ENCODE measurements at places on chromosomes 16 and 17.

DNA sequence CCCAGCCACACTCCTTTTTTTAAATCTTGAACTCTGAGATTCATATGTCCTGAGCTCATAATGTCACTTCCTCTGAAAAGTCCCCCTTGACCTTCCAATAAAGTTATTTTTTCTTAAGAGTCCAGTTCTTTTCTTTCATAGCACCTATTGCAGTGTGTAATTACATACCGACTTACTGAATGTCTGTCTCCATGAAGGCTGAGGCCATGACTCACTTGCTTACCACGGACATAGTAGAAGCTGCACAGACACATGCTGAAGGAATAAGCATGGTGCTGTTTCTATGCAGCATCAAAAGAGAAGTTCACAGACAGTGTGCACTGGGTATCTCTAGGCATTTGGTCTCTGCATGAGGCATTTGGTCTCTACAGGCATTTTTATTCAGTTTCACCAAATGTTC, 77.2 kb downstream of the C17orf67 start:
- DNase-seq = no peak

GRCh38 chr17:38921756-38922411, 3.5 kb upstream of the LASP1NB start:
- no peak for DNase-seq

GRCh38 chr16:81560979-81561657, 116.5 kb downstream of the CMIP start:
- DNase-seq = no peak

DNA sequence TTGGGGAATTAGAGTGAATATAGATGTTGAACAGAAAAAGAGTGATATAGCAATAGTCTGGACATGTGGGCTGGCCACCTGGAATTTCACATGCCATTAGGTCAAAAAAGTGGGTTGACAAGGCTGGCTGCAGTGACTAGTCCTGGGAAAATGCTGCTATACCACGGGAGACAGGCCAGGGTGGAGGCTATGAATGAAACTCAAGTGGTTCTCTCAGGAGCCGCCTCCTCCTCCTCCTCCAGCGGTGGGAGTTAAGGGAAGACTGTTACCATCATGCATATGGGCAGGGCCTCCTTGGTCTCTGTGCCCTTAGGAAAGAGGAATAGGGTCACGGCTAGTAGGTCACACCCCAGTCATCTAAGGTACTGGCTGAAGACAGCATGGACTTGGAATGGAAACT, 448.0 kb downstream of the SLC39A11 start:
- DNase-seq = no peak

GRCh38 chr16:8819411-8820034, 21.9 kb downstream of the PMM2 start:
- no peak for DNase-seq

DNA sequence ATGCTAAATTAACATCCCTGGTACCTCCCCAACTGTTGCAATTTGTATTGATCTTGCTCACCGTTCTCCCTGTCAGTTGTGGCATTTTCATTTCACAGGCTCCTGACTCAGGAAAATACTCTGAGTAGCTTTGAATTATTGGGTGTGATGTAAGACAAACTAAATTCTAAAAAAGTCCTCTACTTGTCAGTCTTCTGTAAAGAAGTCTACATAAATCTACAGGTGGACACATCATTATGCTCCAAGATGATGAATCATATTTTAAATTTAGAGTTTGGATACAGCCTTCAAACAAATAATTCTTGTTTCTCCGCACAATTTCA, 47.2 kb downstream of the MARCHF10 start:
- DNase-seq = no peak
